ENCODE measurements at places on chromosomes 12 and 14. TPM values are rescaled to one million over a fixed set of nuclear protein-coding genes. Genes with fewer than 3 reads are reported as not detected.

The CDH24 gene
- 10.3 TPM for polyA plus RNA-seq

The CPSF2 gene
- polyA plus RNA-seq = 25.1 TPM

The AQP2 gene
- polyA plus RNA-seq = not detected

The MIP gene
- not detected for polyA plus RNA-seq

The PTGDR gene
- not detected for polyA plus RNA-seq

The FAM186B gene
- 0.24 TPM for polyA plus RNA-seq

The HCAR3 gene
- 1.2 TPM for polyA plus RNA-seq

The PLEKHD1 gene
- not detected for polyA plus RNA-seq

The PLA2G1B gene
- not detected for polyA plus RNA-seq

The LRRIQ1 gene
- polyA plus RNA-seq = 0.35 TPM

The FGF23 gene
- polyA plus RNA-seq = not detected

The B4GALNT3 gene
- polyA plus RNA-seq = 3.5 TPM

The SMCO2 gene
- 1.1 TPM for polyA plus RNA-seq

The CD163 gene
- polyA plus RNA-seq = 0.08 TPM

The FAM181A gene
- polyA plus RNA-seq = not detected

The TTC9 gene
- 0.29 TPM for polyA plus RNA-seq

The KRT71 gene
- not detected for polyA plus RNA-seq

The MMP14 gene
- 148 TPM for polyA plus RNA-seq

The KCNH3 gene
- 0.29 TPM for polyA plus RNA-seq

The CCDC177 gene
- polyA plus RNA-seq = not detected

The PTPRB gene
- 0.40 TPM for polyA plus RNA-seq

The PSMC1 gene
- 208 TPM for polyA plus RNA-seq

The OR6C2 gene
- not detected for polyA plus RNA-seq

The METTL25 gene
- polyA plus RNA-seq = 2.7 TPM

The ABCD4 gene
- 20.0 TPM for polyA plus RNA-seq

The OTOGL gene
- not detected for polyA plus RNA-seq

The CFAP54 gene
- 0.43 TPM for polyA plus RNA-seq

The DDX47 gene
- 59.5 TPM for polyA plus RNA-seq

The RAB2B gene
- polyA plus RNA-seq = 4.8 TPM

The SLC5A8 gene
- polyA plus RNA-seq = 0.06 TPM

The STX2 gene
- 11.7 TPM for polyA plus RNA-seq

The IQSEC3 gene
- polyA plus RNA-seq = not detected

The ALDH1L2 gene
- polyA plus RNA-seq = 1.6 TPM
